ENCODE measurements at places on chromosomes 3 and 15. TPM values are rescaled to one million over a fixed set of nuclear protein-coding genes. Genes with fewer than 3 reads are reported as not detected.

DNA sequence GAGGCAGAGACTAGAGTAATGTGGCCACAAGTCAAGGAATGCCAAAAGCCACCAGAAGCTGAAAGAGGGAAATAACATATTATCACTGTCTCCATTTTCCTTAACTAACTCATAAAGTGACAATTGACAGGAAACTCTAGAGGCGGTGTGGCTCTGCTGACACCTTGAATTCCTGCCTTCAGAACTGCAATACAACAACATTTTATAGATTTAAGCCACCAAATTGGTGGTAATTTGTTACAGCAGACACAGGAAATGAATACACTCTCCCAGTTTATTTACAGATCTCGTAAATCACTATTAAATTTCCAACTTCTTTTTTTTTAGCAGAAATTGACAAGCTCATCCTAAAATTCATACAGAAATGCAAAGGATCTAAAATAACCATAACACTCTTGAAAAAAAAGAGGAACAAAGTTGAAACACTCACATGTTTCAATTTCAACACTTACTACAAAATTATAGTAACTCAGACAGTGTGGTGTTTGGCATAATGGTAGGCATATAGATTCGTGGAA, 449.9 kb downstream of the OTOL1 start:
- no peaks in the 10 kb centered on the region for H3K36me3 ChIP-seq
- no peak for DNase-seq
- H3K27me3 ChIP-seq: no peaks in the 10 kb centered on the region
- H3K4me1 ChIP-seq: no peaks in the 10 kb centered on the region
- no peak overlapping the region for H3K4me3 ChIP-seq
- no peak overlapping the region for H3K27ac ChIP-seq

DNA sequence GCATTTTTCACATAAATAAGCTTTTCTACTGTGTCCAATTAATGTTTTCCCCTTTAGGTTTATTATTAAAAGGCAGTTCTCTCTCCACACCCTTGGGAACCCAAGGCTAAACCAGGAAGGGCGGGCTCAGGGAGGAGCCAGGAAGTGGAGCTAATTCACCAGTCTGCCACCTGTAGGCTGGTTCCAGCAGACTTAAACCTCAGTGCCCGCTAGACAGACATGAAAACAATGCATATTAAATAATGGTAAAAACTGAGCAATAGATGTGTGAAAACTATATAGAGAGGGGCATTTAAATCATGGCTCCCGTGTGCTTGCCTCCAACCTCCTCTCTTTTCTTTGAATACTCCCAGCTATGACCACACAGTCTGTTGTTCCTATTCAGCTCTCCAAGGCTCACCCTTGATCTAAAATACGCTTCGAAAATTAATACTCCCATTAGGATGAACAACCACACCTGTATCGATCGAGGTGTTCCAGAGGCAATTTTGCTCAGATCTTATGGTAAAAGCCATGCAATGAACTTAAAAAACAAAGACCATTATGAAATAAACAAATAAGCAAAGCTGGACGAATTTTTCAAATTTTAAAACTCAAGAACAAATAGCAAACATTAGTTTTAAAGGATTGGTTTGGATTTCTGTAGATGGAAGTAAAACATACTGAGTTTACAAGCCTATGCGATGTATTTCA, 253.3 kb downstream of the TJP1 start:
- H3K4me3 ChIP-seq: no peak overlapping the region
- peak; percentile 59 for DNase-seq
- H3K27me3 ChIP-seq: peaks cover 55% of the 10 kb centered on the region

- no peaks in the 10 kb centered on the region for H3K36me3 ChIP-seq
- H3K27ac ChIP-seq: no peak overlapping the region
- H3K4me3 ChIP-seq: no peak overlapping the region
- no peak for DNase-seq
Observed at GRCh38 chr3:83807511-83807910, 1151.3 kb upstream of the CADM2 start.

DNA sequence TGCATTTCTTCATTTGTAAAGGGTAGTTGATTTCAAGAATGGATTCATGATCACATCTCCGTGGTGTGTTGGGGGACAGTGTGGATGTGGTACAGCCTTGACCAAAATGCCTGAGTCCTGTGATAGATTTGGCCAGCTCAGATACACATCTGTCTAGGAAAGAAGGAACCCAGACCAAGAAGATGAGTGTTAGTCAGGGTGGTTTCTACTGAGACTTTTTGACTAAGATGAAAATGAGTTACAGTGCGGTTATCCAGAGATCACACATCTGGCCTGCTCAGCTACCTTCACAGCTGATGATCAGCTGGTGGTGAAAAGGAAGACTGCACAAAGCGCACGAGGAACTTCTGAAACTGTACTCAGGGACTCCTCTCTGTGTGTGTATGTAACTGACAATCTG, 68.0 kb downstream of the FNDC3B start:
- peaks cover 24% of the 10 kb centered on the region for H3K4me1 ChIP-seq
- no peaks in the 10 kb centered on the region for H3K27me3 ChIP-seq
- H3K36me3 ChIP-seq: no peaks in the 10 kb centered on the region
- DNase-seq: no peak
- no peak overlapping the region for H3K27ac ChIP-seq
- H3K4me3 ChIP-seq: no peak overlapping the region

GRCh38 chr3:120566243-120566975, 29.7 kb upstream of the NDUFB4 start:
- peaks cover 29% of the 10 kb centered on the region for H3K4me1 ChIP-seq
- no peaks in the 10 kb centered on the region for H3K36me3 ChIP-seq
- H3K4me3 ChIP-seq: no peak overlapping the region
- no peak for DNase-seq

- no peaks in the 10 kb centered on the region for H3K4me1 ChIP-seq
- H3K27me3 ChIP-seq: no peaks in the 10 kb centered on the region
- no peak overlapping the region for H3K4me3 ChIP-seq
- no peaks in the 10 kb centered on the region for H3K36me3 ChIP-seq
Observed at GRCh38 chr3:180700941-180701340, 21.7 kb upstream of the CCDC39 start.

GRCh38 chr15:70528270-70528706, 235.1 kb downstream of the UACA start:
- no peak for DNase-seq
- peaks cover 35% of the 10 kb centered on the region for H3K4me1 ChIP-seq
- H3K27me3 ChIP-seq: no peaks in the 10 kb centered on the region
- no peaks in the 10 kb centered on the region for H3K36me3 ChIP-seq
- peak overlapping the region; percentile 3 for H3K27ac ChIP-seq

DNA sequence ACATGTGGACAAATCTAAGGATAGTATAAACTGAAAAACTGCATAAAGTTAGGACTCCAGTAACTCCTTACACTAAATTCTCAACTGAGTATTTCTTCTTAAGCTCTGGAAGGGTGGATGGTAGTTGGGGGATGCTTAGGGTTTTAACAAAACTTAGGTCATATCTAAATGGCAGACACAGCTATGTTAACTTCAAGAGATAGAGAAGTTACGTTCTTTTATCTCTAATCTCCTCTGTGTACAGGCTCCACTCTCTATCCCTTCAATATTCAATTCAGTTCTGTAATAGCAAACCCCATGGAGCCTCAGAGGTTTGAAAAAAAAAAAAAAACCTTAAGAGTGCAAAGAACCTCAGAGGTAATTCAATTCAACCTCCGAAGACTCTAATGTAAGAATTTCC, 3.1 kb downstream of the CMTM6 start:
- DNase-seq: no peak
- no peaks in the 10 kb centered on the region for H3K27me3 ChIP-seq
- H3K27ac ChIP-seq: no peak overlapping the region
- H3K36me3 ChIP-seq: peaks cover 14% of the 10 kb centered on the region

GRCh38 chr3:514192-514591, 317.6 kb downstream of the CHL1 start:
- DNase-seq: no peak
- H3K4me1 ChIP-seq: no peaks in the 10 kb centered on the region
- H3K36me3 ChIP-seq: no peaks in the 10 kb centered on the region
- H3K27me3 ChIP-seq: no peaks in the 10 kb centered on the region
- no peak overlapping the region for H3K4me3 ChIP-seq

- no peak for DNase-seq
- no peaks in the 10 kb centered on the region for H3K36me3 ChIP-seq
- H3K4me1 ChIP-seq: no peaks in the 10 kb centered on the region
- no peak overlapping the region for H3K27ac ChIP-seq
Observed at GRCh38 chr3:77871436-77871835, 831.5 kb downstream of the ROBO2 start.

DNA sequence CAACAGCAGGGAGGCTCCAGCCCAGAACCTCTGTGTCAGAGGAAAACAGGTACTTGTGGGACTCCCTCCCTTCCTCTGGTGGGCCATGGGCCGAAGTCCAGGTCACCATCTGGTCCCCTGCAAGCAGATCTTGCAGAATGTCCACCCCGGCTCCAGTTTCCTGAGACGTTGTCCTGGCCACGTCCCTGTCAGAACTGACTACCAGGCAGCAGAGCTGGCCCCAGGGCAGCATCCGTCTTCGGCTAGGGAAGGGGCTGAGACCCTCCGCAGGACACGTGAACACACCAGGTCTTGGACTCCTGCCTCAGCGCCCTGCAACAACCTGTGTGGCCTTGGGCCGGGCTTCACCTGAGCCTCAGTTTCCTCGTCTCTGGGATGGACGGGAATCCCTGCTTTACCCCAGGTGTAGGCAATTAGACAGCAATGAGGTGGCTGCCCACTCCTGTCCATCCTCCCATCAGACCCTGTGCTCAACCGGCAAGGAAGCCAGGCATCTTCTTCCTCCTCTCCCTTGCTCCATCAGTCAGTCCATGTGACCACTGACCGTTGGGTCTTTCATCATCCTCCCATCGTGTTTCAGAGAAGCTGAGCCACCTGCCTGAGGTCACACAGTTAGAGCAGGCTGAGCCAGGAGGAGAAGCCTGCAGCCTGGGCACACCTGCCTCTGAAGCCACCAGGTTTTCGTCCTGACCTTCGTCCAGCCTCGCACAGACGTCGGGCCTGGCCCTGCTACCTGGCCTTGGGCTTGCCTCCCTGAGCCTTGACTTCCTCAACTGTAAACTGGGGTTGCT, 8.9 kb upstream of the PRKCD start:
- H3K4me3 ChIP-seq: no peak overlapping the region
- H3K36me3 ChIP-seq: no peaks in the 10 kb centered on the region
- no peaks in the 10 kb centered on the region for H3K27me3 ChIP-seq
- peaks cover 5% of the 10 kb centered on the region for H3K4me1 ChIP-seq

DNA sequence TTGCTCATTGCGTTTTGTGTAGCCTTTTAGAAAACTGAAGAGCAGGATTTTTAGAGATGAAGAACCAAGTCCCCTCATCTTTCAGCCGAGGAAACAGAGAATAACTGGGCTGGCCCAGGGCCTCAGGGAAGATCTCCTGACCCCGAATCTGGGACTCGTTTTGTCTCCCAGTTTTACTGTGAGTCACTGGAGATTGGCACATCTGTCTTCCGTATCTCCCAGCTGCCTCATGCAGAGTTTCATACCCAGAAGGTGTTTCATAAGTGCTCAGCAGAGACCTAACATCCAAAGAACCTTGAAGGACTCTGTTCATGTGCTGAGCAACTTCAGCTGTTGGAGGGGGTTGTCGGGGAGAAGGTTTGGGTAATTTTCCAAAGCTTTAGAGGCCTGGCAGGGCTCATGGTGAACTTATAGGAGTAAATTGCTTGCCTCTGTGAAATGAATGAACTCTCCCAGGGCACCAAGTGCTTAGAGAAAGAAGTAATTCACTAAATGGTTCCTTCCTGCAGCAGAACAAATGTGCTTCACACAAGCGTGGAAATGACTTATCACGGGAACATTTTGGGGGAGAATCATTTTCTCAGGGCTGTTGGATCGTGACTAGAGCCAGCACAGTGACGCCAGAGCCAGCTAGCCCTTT, 121.4 kb downstream of the FAM43A start:
- no peak for DNase-seq
- no peaks in the 10 kb centered on the region for H3K27me3 ChIP-seq
- no peaks in the 10 kb centered on the region for H3K36me3 ChIP-seq
- H3K4me3 ChIP-seq: no peak overlapping the region
- no peaks in the 10 kb centered on the region for H3K4me1 ChIP-seq

GRCh38 chr3:140816372-140817195, 125.1 kb upstream of the SLC25A36 start:
- H3K27ac ChIP-seq: no peak overlapping the region
- no peak for DNase-seq
- H3K36me3 ChIP-seq: no peaks in the 10 kb centered on the region
- no peaks in the 10 kb centered on the region for H3K27me3 ChIP-seq
- H3K4me3 ChIP-seq: no peak overlapping the region
- no peaks in the 10 kb centered on the region for H3K4me1 ChIP-seq

DNA sequence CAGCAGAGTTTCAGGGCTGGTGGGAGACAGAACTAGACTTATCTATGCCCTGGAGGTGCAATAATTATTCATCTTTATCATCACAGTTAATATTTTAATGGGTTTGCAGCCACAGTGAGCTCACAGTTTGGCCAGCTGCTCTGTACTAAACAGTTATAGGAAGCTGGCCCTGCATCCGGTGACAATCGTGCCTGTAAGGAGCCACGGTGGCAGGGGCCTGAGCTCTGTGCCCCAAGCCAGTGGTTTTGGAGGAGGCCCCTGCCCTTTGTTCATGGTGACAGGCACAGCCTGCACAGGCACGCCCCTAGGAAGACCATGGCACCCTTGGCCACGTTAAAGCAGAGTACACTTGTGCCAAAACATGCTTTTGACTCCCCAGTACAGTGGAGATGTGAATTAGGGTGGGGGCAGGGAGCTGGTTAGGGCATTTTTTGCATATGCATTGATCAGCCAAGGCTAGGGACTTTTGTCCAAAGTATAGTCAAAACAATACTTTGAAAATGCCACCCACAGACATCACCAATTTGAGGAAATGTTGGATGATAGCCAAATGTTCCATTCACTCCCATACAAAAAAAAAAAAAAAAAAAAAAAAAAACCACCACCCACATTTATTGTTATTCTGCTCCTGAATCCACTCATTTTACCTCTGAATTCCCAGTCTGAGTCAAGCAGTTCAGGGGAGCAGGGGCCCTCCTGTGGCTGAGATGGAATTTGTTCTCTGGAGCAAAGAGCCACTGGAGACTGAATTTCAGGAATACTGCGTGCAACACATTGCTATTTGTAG, 3.4 kb upstream of the RFTN1 start:
- peak; percentile 58 for DNase-seq
- no peak overlapping the region for H3K4me3 ChIP-seq
- no peaks in the 10 kb centered on the region for H3K27me3 ChIP-seq
- no peaks in the 10 kb centered on the region for H3K36me3 ChIP-seq
- 0 out of 2 replicates have a peak, but pooled peaks cover 7% of the 10 kb centered on the region for H3K4me1 ChIP-seq
- peak overlapping the region; percentile 100 for H3K27ac ChIP-seq

- DNase-seq: no peak
- no peaks in the 10 kb centered on the region for H3K27me3 ChIP-seq
- no peaks in the 10 kb centered on the region for H3K4me1 ChIP-seq
- no peak overlapping the region for H3K27ac ChIP-seq
- H3K36me3 ChIP-seq: peaks cover 5% of the 10 kb centered on the region
Observed at GRCh38 chr3:62252438-62253157, 120.8 kb downstream of the FEZF2 start.

- H3K4me3 ChIP-seq: no peak overlapping the region
- no peak for DNase-seq
- no peak overlapping the region for H3K27ac ChIP-seq
- H3K27me3 ChIP-seq: no peaks in the 10 kb centered on the region
- H3K36me3 ChIP-seq: no peaks in the 10 kb centered on the region
- peaks cover 11% of the 10 kb centered on the region for H3K4me1 ChIP-seq
Observed at GRCh38 chr3:141764986-141765385, 1.8 kb downstream of the GRK7 start.

The OR5K2 gene
- polyA plus RNA-seq: not detected

The NEK4 gene
- polyA plus RNA-seq: 8.8 TPM

The SLC38A3 gene
- polyA plus RNA-seq: 0.89 TPM

The RYR3 gene
- 0.08 TPM for polyA plus RNA-seq

The SLCO2A1 gene
- polyA plus RNA-seq: 5.8 TPM

The HESX1 gene
- 1.2 TPM for polyA plus RNA-seq

The ZBED2 gene
- polyA plus RNA-seq: 1.3 TPM

The FYTTD1 gene
- 16.1 TPM for polyA plus RNA-seq

The B3GALNT1 gene
- polyA plus RNA-seq: 0.32 TPM

The ASB14 gene
- not detected for polyA plus RNA-seq
